ENCODE measurements at places on chromosomes 1 and 21.

DNA sequence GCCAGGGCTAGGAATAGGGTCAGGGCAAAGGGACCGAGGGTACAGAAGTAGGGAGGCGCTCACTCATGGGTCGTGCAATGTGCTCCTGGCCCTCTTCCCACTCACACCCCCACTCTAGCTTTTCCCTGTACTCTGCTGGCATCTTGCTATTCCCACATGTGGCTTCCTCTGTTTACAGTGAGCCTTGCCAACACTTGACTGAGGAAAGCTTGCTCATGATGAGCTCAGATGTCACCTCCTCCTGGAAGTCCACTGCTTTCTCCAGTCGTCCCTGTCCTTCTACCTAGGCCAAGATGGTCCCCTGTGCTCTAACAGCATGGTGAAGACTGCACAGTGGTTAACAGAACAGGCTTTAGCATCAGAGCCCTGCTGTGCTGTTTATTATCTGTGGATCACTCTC lies 8.0 kb upstream of the RIMS3 start:
- no peak for DNase-seq

GRCh38 chr1:166479052-166479631 lies 312.3 kb upstream of the FAM78B start:
- DNase-seq: peak; percentile 8

- no peak for DNase-seq
These were observed 105.2 kb downstream of the ZSCAN20 start for GRCh38 chr1:33577663-33578062.

GRCh38 chr1:160807738-160808137 lies 11.8 kb downstream of the LY9 start:
- no peak for DNase-seq

DNA sequence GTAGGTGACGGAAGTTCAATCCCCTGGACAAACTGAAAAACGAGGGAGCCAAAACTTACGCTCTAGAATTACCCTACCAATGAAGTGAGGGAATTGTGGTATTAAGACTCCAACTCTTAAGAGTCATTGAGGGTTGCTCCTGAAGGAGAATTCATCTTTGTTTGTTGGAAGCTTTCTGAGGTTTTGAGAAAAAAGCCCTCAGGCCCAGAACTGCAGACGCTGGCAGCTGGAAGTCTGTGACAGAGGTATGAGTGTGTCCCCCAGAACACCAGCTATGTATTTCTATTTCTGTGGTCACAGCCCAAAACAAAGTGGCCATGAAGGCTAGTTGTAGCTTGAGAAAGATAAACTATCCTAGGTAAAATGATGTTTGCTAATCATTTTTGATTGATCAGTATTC lies 438.8 kb upstream of the B3GALT2 start:
- no peak for DNase-seq

DNA sequence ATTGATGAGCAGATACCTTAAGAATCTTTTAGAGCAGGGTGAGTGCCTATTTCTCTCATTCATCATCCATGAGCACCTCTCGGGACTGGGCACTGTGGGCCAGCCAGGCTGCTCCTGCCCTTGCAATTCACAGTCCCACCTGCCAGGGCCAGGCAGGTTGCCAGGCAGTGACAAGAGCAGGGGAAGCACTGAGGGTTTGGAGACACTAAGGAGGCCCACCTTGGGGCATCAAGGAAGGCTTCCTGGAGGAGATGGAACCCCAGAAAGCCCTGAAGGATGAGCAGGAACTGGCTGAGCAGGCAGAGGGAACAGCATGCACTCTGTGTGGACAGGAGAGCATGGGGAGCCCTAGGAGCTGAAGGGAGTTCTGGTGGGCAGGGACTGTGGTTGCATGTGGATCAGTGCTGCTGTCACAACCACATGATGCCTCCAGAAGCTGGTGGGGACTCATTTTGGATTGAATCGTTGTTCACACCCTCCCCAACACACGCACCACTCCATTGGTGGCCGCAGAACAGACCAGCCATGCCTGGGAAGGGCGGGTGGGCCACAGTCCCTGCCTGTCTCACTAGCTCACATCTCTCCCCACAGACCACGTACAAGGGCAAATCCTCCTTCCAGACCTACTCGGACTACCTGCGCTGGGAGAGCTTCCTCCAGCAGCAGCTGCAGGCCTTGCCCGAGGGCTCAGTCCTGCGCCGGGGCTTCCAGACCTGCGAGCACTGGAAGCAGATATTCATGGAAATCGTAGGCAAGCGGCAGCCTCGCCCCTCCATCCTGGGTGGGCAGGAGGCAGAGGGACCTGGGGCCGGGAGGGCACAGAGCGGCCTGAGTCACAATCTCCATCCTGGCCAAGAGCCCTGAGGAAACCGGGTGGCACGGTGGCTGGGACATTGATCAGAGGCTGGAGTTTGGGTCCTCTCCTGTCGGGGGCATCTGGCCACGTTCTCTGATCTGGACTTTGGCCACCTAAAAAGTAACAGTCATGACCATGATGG lies 55.1 kb downstream of the DISP3 start:
- no peak for DNase-seq

DNA sequence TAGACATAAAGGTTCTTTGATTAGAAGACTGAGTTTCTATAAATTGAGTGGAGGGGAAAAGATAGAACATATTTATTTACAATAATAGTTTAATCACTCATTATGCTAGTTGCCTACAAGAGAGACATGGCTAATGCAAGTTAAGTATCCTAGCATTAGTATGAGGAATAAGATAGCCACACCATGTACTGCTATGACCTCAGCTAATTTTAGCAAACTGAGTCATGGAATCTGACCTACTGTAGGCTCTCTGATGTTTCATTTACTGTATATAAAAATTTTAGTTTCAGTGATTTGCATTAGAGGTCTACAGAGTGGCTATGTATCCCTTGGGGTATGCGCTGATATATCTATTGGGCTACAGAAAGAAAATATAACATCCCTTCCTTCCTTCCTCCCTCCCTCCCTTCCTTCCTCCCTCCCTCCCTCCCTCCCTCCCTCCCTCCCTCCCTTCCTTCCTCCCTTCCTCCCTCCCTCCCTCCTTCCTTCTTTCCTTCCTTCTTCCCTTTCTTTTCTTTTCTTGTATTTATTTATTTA lies 5.8 kb downstream of the AGL start:
- DNase-seq: no peak

GRCh38 chr1:229372251-229372650 lies 29.4 kb upstream of the CCSAP start:
- DNase-seq: no peak

DNA sequence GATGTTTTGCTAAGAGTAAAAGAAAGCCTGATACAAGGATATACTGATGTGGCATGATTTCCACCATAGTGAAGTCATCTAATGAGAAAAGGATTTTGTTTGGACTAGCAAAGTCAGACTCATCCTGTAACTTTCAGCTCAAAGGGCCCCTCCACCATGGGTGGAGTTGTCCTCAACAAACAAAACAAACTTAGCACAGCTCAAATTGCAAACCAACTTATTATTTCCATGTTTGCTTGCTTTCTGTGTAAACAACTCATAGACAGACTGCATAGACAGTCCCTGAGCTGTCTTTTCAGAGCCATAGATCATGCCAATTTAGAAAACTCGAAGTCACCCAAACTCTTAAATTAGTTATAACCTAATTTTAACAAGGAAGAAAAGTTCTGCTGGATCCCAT lies 69.4 kb upstream of the VAV3 start:
- DNase-seq: no peak

GRCh38 chr1:245311887-245312536 lies 157.2 kb downstream of the KIF26B start:
- DNase-seq: no peak

- DNase-seq: no peak
These were observed 4.6 kb downstream of the PGLYRP4 start for GRCh38 chr1:153343811-153344717.

GRCh38 chr1:1101503-1101902 lies 14.4 kb downstream of the C1orf159 start:
- DNase-seq: no peak

GRCh38 chr1:216186816-216187215 lies 236.4 kb downstream of the USH2A start:
- DNase-seq: no peak

DNA sequence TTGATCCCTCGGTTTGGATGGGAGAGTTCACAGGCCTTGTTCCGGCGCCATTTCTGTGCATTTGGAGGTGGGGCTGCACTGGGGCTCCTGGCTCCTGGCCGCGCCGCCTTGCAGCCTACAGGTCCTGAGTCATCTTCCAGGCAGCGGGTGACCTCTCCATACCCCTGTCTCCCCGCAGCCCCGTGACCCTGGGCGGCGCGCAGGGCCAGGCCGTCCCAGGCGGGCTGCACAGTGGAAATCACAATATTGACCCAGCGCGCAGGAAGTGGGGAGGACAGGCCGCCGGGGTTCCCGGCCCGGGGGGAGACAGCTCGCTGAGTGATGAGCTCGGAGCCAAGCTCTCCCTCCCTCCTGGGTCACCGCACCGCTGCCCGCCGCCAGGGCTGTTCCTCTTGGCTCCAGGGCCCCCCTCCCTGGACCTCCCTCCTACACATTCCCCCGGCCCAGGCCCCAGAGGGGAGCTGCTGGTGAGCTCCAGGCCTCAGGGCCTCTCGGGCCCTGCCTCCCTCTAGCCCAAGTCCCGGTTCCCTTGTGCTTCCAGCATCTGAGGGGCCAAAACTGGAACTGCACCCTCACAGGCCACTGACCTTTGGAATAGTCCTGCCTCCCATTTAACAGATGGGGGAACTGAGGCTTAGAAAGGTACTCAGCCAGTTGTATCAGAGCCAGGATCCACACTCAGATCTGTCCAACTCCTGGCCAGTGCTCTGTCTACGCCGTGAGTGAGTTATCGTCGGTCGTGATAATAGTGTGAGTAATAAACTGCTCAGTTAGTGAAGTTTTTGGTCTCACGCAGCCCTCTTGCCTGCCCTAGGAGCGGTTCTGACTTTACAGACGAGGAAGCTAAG lies 142.9 kb upstream of the WNT4 start:
- no peak for DNase-seq

DNA sequence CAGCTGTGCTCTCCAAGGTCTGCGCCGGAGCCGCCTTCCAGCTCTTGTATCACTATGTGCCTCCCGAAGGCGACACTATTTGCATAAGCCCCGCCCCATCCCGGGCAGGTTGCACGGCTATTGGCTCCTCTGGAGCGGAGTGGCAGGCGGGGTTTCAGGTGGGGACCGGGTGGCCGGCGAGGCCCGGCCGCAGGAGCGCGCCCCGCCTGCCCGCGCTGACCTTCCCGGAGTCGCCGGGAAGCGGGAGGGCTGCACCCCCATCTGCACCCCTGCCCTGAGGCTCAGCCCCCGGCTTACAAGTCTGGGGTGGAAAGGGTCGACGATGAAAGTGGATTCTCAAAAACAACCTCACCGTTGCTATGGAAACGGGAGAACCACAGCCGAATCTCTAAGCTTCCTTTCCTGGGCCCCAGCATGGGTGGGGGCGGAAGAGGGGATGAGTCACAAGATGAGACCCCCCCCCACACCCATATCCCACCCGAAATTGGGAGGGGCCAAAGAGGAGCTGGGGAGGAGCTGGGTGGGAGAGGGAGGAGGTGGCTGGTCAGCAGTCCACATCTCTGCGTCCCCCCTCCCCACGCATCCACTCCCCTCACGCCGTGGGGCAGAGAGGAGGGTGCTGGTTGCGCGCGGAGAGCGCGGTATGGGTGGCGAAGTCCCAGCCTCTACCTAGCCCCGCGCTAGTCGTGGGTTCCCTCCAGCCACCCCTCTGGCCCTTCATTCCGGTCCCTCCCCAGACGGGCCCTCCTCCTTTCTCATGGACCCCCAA lies at the start of gene HPCAL4:
Gene HPCAL4 (minus strand): TSS at position 51 of the 769 bp plus-strand sequence. CDS start 6,830 bp downstream, outside the sequence.
- peak; percentile 81 for DNase-seq

- no peak for DNase-seq
These were observed 48.8 kb upstream of the CAMK1G start for GRCh38 chr1:209534496-209535250.

GRCh38 chr1:224565186-224565585 lies 50.9 kb upstream of the CNIH3 start:
- DNase-seq: no peak

- DNase-seq: no peak
These were observed 2.1 kb upstream of the RCAN3 start for GRCh38 chr1:24500448-24501048.

DNA sequence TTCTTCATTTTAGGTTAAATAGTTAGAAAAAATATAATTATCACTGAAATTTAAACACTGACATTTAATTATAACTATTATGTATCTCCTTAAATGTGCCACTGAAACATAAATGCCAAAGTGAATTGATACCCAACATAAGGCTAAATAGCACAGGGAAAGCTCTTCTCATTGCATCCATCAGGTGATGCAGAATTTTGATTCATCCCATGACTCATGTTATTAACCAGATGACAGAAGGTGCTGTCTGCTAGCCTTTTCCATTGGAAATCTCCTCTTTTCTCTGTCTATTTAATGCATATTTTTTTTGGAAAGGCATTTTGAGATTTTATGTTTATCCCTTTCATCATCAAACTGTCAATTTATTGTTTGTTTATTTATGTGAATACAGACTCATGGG lies 136.8 kb downstream of the KCNK2 start:
- DNase-seq: no peak

DNA sequence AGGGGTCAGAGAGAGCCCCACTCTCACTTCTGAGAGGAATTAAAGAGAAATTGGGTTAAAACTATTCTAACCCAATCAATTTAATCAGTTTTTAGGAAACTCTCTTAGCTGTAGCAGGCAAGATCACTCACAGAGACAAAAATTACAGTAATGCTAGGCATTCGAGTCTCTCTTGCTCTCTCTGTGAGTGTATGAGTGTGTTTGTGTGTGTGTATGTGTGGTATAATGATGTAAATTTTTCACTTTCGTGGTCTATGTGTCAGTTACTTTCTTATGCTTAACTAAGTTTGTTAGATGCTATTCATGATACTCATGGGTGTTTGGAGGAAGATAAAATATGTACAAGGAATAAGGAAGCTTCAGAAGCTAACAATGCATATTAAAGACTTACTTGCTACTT lies 131.3 kb downstream of the FASLG start:
- no peak for DNase-seq

DNA sequence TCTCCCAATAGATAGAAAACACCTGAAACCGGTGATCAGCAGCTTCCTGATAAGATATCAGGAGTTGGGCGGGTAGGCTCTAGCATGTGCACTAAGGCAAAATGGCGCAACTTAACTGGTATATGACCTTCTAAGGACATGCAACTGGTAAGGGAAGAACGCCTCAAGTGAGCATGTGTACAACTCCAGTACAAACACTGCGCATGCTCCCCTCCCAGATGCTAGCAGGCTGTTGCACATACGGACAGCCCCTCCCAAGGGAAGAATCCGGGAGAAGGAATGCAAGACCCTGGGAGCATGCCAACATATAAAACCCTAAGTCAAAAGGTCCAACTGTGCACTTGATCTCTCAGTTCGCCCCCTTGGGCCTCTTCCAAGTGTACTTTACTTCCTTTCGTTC lies 110.8 kb downstream of the TSEN15 start:
- no peak for DNase-seq

- DNase-seq: no peak
These were observed 112.7 kb downstream of the FGGY start for GRCh38 chr1:59409549-59409948.

DNA sequence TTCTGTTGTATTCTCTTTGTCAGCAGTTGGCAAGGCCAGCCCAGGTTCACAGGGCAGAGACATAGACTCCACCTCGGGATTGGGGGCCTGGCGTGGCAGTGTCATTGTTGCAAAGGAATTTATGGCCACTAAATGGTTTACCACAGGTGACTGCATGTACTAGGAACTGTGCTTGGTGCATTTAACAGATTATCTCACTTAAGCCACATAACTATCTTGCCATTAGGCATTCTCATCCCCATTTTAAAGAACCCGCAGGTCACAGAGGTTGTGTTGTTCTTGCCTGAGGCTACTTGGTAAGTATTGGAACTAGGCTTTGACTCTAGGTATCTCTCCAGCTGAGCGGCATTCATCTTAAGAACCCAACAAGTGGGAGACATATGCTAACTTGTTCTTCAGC lies 9.7 kb downstream of the TLCD4 start:
- no peak for DNase-seq

GRCh38 chr1:205504311-205505075 lies at the start of gene CDK18:
Gene CDK18, plus strand, starts transcription at chr1:205504669. Its CDS starts 18,499 bp downstream, at chr1:205523168.
- no peak for DNase-seq

Data from stimulated activated CD4-positive, alpha-beta T cell treated with anti-CD3 and anti-CD28 coated beads, Interleukin-1b, Interleukin-23, amount 100 ng/mL, for 1 hour (primary cell).